GDM1 (cell line): ENCODE measurements at places on chromosomes 16 and 17.

DNA sequence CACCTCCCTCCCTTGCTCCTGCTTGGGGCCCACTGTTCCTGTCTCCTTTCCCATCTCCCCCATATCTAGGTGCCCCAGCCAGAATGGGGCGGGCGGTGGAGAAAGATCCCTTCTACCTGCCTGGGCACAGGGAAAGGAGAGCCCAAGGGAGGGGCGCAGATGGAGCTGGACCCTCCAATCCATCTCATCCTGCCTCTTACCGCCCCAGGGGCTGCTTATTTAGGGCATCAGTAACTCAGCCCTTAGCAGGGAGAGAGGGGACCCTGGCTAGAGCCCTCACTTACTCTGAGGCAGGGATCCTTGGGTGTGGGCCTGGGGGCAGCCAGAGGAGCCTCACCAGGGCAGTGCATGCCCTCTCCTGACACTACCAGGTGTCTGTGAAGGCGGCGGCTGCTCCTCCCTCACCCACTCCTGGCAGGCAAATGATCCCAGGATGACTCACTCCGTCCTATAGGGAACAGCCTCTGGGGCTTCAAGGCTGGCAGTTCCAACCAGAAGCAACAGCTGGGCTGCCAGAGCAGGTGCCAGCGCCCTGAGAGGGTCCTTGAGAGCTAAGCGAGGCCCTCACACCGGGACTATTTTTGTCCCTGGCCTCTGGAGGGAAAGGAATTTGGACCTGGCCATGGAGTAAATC lies 16.3 kb upstream of the BCAR1 start:
- no peak for DNase-seq

DNA sequence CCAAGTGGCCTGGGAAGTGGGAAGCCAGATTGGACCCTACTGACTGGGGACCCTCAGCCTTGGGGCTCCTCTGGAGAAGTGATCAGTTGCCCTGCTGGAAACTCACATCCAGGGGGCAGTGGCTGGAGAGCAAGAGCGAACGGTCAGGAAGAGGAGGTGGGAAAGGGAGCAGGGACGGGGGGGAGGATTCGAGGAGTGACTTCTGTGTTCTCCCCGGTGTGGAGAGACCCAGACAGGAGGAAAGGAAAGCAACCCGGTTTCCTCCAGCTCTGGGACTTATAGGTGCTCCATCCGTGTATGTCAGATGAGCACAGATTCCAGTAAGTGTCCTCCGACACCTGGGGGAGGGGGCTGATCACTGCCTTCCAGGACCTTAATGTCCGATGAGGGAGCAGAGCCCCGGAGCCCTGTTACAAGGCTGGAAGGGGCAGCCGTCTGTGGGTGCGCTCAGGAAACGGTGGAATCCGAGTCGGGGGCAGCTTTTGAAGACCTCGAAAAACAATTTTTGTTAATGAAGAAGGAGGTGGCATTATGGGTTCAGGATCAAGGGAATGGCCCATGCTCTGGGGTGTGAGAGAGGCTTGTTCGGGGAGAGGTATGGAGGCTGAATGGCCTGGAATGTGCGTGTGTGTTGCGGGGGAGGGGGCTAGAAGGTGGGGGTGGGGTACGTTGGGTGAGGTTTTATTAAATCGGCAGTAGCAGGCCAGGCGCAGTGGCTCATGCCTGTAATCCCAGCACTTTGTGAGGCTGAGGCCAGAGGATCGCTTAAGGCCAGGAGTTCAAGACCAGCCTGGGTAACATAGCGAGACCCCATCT lies 34.8 kb upstream of the NDRG4 start:
- DNase-seq = no peak

DNA sequence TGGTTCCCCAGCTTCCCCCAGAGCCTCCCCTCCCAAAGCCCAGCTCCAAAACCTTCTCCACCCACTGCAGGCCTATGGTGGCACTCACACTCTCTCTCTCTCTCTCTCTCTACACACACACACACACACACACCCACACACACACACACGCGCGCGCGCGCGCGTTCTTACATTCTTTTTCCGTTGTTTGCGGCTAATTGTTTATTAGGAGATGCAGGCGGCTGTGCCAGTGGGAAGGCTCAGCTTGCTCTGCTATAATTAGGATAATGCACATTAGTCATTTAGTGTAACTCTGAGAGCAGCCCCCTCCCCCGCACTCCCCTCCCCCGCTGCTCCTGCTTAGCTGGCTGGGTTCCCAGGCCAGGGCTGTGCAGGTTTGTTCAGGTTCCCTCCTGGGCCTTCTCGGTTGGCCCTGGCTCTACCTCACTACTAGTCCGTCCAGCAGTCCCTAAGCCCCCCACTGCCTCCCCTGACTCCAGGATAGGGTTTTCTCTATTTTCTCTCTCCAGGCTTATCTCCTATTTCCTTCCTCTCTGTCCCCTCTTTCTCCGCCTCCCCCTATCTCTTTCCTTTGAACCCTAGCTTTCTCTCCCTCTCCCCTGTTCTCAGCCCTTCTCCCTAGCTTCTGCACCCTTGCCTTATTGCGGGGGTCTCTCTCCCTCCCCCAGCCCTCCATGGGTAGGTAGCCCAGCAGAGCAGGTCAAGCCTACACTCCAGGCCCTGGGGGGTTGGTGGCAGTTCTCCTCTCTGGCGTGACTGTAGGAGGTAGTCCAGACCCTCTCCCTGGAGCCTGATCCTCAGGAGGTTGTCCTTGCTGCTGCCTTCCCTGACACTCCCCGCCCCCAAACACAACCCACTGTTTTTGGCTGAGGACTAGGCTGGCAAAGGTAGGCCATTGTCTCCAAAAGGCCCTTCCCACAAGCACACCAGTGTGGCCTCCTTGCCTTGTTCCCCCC lies 34.0 kb downstream of the TMEM132E start:
- DNase-seq = no peak

DNA sequence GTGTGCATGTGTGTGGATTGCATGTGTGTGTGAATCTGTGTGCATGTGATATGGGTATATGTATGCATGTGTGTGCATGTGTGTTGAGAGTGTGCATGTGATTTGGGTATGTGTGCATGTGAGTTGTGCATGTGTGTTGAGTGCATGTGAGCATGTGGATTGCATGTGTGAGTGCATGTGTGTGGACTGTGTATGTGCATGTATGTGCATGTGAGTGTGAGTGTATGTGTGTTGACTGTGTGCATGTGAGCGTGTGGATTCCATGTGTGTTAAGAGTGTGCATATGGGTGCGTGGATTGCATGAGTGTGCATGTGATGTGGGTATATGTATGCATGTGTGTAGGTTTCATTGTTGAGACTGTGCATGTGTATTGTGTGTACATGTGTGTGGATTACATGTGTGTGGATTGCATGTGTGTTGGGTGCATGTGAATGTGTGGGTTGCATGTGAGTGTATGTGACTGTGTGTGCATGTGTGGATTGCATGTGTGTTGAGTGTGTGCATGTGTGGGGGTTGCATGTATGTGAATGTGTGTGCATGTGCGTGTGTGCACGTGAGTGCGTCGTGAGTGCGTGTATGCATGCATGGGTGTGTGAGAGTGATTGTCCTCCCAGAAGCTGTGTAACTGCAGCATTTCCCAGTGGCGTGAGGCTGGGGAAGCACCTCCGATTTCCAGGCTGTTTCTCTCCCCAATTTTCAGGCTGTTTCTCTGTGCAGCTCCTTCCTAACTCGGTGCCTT lies 19.4 kb downstream of the C1QTNF1 start:
- no peak for DNase-seq

DNA sequence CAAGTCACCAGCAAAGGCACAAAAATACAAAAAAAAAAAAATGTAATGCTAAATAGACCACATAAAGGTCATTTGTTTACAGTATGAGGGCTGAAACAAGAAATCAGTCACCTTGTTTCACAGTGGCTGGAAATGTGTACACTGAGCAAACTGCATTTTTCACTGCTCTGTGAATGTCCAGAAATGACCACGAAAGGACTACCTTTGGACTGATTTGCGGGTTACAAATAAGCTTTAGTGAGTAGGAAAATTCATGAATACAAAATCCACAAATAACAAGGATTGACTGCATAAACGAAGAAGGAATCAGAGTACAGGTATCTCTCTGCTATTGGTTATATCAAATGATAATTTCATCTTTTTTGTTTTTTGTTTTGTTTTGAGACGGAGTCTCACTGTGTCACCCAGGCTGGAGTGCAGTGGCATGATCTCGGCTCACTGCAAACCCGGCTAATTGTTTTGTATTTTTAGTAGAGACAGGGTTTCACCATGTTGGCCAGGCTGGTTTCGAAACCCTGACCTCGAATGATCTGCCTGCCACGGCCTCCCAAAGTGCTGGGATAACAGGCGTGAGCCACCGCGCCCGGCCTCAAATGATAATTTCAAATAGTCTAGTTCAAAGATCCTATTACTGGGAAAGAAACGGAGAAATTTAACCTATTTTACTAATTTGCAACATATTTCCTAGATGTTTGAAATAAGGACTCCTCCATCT lies 30.5 kb downstream of the CYTH1 start:
- DNase-seq = no peak
